Right cardiac atrium (tissue), 5 donors: ENCODE measurements at places on chromosomes 1 and 21. TPM values are rescaled to one million over a fixed set of nuclear protein-coding genes. Genes with fewer than 3 reads are reported as not detected.

GRCh38 chr1:211724687-211725196 is 49.3 kb upstream of the NEK2 start:
- no peak for DNase-seq

- DNase-seq = no peak
Observed at GRCh38 chr1:7299994-7300393, 471.1 kb upstream of the VAMP3 start.

DNA sequence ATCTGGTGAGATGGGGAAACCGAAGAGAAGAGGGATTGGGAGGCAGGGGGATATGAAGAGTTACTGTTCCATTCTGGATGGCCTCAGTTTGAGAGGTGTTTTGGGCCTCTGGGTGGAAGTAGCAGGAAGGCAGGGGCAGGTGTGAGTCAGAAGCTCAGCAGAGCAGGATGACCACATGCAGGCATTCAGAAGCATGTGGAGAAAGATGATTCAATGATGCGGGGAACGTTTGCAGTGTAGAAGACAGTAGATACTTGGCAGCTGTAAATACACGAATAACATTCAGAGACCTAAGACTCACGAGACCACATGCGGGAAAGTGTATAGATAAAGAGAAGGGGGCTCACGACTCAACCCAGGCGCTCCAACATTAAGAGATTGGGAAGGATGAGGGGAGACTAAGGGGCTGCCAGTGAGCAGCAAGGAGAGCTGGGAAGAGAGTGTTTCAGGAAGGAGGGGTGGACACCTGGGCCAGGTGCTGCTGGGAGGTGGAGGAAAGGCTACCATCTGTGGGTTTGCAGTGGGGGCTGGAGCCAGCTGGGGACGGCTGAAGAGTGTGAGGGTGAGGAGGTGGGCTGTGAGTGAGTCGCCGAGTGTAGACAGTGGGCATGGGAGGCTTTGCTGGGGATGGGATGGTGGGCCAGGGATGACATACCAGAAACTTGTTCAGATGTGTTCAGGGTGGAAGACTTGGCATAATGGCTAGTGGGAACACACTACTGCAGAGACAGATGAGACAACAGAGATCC is 5.8 kb upstream of the EPS8L3 start:
- DNase-seq = peak; percentile 1

Gene TRIM45
- 21.9 TPM for total RNA-seq

- no peak for DNase-seq
Observed at GRCh38 chr1:149923626-149924025, 4.0 kb downstream of the SF3B4 start.

GRCh38 chr1:11831945-11832725 is 15.4 kb downstream of the NPPA start:
- no peak for DNase-seq

GRCh38 chr1:195608883-195609282 is 999.4 kb downstream of the KCNT2 start:
- DNase-seq = no peak

DNA sequence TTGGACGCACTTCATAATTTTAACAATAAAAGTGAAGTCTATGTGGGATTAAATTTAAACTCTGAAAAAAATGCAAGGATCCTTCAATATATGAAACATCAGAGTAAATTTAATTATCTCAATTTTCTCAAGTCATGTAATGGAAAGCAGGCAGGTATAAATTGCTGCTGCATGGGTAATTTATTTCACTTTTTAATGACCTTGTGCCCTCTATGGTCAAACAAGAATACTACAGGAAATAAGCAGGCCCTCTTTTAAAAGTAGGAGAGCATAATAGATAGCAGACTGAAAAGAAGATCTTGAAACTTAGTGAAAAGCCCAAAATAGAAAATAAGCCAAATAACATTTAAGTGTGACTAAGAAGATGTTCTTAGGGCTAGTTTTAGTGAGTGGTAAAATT is 22.9 kb downstream of the BCAS2 start:
- no peak for DNase-seq
